ENCODE measurements at places on chromosomes 12 and 14. TPM values are rescaled to one million over a fixed set of nuclear protein-coding genes. Genes with fewer than 3 reads are reported as not detected.
A peak's percentile ranks its signal among the peaks of the same experiment; 100 is the strongest.

The AJUBA gene
- total RNA-seq = 6.0 TPM

DNA sequence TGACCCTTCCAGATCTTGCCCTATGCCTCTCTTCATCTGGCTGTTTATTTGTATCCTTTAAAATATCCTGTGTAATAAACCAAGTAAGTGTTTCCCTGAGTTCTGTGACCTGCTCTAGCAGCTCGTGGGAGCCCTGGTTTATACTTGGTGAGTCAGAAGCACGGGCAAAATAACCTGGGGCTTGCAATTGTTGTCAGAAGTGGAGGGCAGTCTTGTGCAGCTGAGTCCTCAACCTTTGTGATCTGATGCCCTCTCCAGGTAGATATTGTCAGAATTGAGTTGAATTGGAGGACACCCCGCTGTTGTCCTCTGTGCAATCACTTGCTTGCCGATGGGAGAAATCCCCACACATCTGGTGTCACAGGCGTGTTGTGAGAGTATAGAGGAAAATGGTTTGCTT, 62.5 kb upstream of the PRICKLE1 start:
- DNase-seq = no peak

- no peak for DNase-seq
Measured at GRCh38 chr14:30185832-30186231, 258.2 kb upstream of the PRKD1 start.

GRCh38 chr12:1857086-1857485, 36.7 kb downstream of the LRTM2 start:
- peak; percentile 43 for DNase-seq

- DNase-seq = no peak
Measured at GRCh38 chr14:96221841-96222240, 17.2 kb downstream of the BDKRB2 start.
